Activated T-cell treated with anti-CD3 and anti-CD28 coated beads, Interleukin-2, amount 50 U/mL, for 72 hours (primary cell): ENCODE measurements at places on chromosomes 2 and 18. TPM values are rescaled to one million over a fixed set of nuclear protein-coding genes. Genes with fewer than 3 reads are reported as not detected.
A peak's percentile ranks its signal among the peaks of the same experiment; 100 is the strongest.

The FAM110C gene
- 0.72 TPM for total RNA-seq

The RSAD2 gene
- 17.8 TPM for total RNA-seq

GRCh38 chr18:23521907-23522306 is 18.6 kb downstream of the RMC1 start:
- no peak for DNase-seq

DNA sequence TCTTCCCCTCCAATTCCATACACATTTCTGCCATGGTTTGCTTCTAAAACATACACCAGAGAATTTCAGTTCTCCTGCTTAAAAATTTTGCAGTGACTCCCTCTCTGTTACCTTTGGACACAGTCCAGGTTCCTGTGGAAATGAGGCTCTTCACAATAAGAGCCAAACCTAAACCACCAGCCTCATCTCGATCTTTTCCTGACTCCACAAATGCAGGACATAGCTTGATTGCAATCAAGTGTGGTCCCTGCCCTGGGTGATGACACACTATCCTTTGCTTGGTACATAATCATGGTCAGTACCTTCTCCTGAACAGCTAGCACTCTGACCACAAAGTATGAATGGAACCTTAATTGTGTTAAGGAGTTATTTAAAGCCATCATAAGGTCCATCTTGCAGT is 134.9 kb upstream of the CHAC2 start:
- no peak for DNase-seq

GRCh38 chr2:23037596-23037995 is 347.4 kb upstream of the KLHL29 start:
- no peak for DNase-seq

GRCh38 chr2:178006710-178007109 is 65.9 kb downstream of the PDE11A start:
- no peak for DNase-seq

The GAREM1 gene
- 0.39 TPM for total RNA-seq

DNA sequence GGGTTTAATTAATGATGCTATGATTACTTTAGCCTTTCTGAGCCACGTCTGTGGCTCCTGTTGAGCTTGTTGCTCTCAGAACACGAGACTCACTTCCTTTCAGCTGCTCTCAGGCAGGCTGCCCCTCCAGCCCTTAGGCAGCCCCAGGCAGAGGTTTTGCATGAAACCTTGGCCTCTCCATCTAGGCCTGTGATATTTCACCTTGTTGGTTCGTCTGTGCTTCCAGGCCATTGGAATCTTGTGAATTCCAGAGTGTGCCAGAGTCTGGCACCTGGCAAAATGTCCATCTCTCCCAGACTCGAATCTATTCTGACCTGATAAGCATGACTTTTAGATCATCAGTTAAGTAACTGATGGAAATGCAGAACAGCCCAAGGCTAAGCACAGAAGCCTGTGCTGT is 254.1 kb downstream of the LOXHD1 start:
- DNase-seq, result no peak

DNA sequence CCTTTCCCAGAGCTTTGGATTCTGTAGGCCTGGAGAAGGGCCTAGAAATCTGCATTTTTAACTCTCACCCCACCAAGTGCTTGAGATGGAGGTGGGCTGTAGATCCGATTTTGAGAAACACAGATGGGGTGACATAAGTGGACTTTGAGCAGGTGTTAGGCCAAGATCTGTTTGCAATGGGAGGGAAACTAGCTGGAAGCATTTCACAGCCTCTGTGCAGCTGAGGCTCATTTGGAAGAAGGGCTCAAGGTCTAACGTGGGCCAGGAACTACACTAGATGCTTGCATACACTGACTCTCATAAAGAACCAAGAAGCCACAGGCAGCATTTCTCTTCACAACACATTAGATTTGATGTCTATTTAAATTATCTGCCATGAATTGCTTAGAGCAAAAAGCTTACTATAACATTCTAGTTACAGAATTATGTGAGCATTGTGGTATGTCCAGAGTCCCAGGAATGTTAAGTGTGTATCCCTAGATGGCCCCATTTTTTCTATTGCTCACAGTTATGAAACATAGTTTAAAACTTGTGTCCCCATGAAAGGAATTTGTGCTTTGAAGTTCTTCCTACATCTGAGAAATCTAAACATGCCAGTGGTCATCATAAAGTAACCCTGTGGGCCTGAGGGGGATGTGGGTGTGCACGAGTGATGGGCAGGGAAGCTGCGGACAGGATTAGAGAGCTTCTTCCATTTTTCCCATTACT is 77.2 kb downstream of the CD28 start:
- no peak for DNase-seq

GRCh38 chr2:168997118-168997521 is 34.0 kb downstream of the ABCB11 start:
- DNase-seq, result no peak

The SULT1C2 gene
- not detected for total RNA-seq

The UGP2 gene
- 89.7 TPM for total RNA-seq

DNA sequence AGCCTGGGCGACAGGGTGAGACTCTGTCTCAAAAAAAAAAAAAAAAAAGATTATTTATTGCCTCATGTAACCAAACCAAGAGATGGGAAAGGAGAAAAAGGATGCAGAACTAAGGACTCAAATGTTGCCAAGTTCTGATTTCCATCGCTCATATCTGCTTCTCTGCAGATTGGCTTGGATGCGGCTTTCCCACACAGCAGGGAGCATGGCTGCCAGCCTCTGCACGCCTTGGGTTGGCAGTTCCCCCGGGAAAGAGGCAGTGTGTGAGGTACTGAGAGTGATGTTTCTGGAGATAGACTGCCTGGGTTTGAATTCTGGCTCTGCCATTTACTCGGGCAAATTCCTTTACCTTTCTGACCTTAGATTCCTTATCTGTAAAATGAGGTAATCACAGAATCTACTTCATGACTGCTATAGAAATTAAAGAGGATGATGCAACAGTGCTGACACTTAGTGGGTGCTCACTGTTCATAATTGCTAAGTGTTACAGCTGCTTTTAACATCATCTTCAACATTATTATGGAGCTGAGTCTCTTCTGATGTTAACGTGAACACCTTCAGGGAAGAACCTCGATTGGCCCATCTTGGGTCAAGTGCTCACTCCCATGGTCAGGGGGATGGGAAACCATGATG is 68.8 kb downstream of the ACAA2 start:
- DNase-seq, result no peak

The CCNYL1 gene
- 5.1 TPM for total RNA-seq

GRCh38 chr18:13450289-13451212 is 232.0 kb downstream of the LDLRAD4 start:
- DNase-seq, result no peak

GRCh38 chr2:64952511-64953482 is 36.4 kb upstream of the SLC1A4 start:
- DNase-seq, result no peak

The CHRND gene
- not detected for total RNA-seq

DNA sequence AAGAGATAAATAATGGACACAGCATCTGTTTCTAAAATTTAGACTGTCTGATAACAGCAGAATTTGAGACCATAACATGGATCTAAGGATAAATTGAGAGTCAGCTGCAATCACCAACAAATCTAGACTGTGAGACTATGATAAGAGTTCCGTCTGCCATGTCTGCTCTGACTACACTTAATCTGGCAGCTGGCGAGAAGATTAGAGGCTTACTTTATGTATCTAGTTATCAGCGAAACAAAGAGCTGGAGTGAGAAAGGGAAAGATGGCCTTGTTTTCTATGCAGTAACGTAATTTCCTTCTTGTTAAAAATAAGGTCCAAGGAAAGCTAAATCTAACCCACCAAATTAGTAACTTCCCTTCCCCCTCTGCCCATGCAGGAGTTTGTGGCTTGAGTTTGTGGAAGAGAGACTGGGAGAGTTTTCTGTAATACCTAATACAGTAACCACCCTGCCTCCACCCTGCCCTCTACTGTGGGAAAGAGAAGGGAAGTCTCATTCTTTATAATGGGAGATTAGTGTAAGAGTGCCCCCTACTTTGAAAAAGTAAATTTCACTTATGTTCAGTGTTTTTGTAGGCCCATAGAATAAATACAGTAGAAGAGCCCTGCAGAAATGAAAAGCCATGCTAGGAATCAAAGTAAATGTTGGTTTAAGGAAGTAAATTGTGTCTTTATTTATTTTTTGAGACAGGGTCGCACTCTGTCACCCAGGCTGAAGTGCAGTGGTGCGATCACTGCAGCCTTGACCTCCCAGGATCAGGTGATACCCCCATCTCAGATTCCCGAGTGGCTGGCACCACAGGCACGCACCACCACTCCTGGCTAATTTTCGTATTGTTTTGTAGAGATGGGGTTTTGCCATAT is 27.5 kb downstream of the EML4 start:
- no peak for DNase-seq

The MYL1 gene
- total RNA-seq, result not detected

DNA sequence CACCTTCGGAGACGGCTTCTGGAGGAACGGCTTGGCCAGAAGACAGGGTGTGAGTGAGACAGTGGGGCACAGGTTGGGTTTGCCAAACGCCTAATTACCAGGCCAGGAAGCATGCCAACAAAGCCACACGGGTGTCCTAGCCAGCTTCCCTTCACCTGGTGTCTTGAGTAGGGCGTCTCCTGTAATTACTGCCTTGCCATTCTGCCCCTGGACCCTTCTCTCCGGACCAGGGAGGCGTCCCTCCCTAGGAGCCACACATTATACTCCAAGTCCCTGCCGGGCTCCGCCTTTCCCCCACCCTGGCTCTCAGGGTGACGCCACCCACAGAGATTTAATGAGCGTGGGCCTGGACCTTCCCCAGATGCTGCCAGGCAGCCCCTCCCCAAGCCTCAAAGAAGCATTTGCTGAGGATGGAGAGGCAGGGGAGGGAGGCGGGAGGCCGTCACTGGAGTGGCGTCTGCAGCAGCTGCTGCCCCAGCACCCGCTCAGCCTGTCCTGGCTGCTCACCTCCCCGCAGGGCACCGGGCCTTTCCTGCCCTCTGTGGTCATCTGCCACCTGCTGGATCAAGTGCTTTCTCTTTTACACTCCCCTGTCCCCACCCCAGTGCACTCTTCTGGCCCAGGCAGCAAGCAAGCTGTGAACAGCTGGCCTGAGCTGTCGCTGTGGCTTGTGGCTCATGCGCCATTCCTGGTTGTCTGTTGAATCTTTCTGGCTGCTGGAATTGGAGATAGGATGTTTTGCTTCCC is 20.7 kb downstream of the FOSL2 start:
- DNase-seq, result no peak

- peak; percentile 22 for DNase-seq
Measured at GRCh38 chr2:74573747-74574562, 19.4 kb downstream of the DOK1 start.
